Activated CD8-positive, alpha-beta memory T cell treated with anti-CD3 and anti-CD28 coated beads for 1 hour (primary cell): ENCODE measurements at places on chromosomes 4 and X.

DNA sequence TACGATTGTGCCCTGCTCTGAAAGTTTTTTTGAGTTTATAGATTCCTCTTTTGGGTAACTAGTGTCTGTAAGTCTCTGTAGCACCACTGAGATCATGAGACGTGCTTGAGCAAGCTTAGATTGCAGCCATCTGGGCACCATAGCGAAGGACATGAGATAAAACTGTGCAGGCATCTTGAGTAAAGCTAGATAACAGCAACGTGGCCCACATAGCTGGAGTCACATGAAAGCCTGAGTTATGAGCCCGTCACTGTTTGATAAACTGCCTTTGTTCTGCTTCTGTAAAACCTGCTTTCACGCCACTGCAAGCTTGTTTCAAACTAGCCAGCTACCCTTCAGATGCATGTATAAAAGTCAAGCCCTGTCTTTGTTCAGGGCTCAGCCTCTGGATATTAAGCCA, 359.1 kb upstream of the CXorf51A start:
- no peak for DNase-seq

DNA sequence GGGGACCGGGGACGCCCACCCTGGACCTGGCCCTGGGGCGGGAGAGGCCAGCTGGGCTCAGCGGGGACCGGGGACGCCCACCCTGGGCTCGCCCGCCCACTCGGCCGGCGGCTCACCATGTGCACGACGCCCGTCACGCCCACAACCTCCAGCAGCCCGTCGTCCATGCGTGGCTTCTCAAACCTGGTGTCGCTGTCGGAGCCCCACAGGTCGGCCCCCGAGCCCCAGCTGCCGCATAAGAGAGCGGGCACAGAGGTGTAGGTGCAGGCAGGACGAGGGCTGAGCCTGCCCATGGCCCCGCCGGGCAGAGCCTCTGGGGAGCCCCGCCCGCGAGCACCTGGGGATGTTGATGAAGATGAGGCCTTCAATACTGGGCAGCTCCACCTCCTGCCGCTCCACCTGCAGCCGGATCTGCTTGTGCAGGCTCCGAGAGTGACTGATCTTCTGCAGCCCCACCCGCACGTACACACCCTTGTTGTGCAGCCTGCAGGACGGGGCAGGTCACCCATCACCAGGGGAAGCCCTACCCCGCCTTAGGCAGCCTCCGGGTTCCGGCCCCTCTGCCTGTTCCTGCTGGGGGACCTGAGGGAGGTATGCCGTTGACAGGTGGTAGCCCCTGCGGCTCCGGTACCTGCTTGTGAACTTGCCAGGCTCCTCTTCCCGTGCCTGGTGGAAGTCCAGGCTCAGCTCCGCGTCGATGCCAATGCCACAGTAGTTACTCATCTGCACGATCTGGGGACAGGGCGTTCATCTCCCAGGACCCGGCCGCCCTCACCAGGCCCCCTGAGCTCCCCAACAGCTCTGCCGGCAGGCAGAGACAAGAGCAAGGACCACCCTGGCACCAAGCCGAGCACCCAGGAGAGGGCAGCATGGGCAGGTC, 11.8 kb downstream of the DGKQ start:
- no peak for DNase-seq

GRCh38 chr4:147786531-147786930, 54.6 kb downstream of the ARHGAP10 start:
- DNase-seq, result no peak

DNA sequence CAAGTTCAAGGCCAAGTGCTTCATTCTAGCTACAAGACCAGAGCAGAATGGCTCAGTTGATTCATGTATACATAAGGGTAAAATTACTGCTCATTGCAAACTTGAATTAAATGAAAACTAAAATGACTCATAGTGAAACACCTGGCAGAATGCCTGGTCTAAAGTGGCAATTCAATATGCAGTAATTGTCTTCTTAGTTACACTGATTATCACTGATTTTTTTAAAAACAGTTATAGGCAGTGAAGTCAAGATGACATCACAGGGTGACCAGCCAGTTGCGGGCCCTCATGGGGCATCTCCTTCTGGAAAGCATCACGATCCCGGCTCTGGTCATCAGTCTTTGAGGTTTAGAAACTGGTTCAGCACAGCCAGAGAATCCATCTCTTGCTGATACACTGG, 154.2 kb downstream of the RAB28 start:
- DNase-seq, result no peak

DNA sequence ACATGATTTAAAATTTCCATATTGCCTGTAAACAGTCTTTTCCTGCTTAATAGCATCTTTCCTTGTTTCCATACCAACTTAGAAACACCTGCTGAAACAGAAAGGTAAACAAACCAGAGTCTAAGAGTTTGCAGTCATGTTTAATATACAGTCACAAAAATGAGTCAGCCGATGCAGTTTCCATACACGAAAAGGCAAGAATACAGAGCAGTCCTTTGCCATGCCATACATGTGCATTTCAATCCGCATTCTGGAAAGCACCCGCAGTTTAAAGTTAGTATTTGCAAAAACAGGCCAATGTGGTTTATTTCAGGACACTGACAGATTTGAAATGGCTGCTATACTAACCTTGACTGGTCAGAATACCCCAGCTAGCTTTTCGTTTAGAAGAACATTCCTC, 32.1 kb downstream of the ASB5 start:
- DNase-seq, result no peak

- DNase-seq, result no peak
These were observed 26.7 kb upstream of the PCDH18 start for GRCh38 chr4:137558951-137559350.

GRCh38 chrX:70998411-70999027, 67.6 kb upstream of the SLC7A3 start:
- no peak for DNase-seq

DNA sequence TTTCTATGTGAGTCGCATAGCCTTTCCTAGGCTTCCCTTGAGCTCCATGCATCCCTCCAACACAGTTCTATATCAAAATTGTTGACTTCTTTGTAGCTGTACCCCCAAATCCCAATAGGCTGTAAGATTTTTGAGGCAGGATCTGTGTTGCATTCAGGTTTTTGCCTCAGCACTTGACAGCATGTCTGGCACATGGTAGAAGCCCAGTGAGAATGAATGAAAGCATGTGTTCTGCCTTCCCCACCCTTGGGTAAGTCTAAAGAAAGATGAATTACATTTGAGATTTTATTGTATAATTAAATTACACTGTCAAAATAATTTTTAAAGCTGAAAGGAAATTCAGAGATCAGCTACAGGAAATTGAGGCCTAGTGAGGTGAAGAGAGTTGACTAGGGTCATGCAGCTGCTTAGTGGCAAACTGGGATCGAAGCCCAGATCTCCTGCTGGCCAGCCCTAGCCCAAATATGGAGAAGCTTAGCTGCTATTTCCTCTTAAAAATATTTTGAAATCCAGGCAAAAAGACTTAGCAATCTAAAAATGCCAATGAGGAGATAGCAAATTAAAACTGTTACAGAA, 122.5 kb downstream of the SPATA18 start:
- no peak for DNase-seq

GRCh38 chr4:6192245-6192644, 8.1 kb downstream of the JAKMIP1 start:
- no peak for DNase-seq

DNA sequence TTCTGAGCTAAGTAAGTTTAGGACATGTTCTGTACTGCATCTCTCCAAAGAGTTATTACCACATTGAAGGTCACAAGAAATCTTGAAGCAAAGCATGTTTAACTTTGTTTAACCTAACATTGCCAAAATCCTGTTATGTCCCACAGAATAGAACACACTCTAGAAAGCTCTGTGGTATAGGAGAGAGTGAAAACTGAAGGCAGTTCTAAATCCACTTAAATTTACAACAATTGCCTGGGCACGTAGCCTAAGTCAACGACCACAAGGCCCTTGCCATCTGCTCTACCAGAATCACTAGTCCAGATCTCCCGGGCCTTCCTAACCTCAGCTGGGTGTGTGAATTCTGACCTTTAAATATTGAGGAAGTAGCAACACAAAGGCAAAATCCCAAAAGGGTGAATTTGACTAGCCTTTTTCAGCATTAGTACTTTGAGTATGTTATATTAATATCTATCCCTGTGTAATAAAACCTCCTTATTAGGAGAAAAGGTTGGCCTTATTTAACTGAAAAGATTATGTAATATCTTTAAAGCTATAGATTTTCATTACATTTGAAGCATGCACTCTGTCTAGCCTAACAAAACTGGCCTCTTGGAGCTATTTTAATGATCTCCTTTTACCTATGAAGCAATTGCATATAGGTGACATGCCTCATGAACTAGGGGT, 4.5 kb upstream of the MAML3 start:
- no peak for DNase-seq

DNA sequence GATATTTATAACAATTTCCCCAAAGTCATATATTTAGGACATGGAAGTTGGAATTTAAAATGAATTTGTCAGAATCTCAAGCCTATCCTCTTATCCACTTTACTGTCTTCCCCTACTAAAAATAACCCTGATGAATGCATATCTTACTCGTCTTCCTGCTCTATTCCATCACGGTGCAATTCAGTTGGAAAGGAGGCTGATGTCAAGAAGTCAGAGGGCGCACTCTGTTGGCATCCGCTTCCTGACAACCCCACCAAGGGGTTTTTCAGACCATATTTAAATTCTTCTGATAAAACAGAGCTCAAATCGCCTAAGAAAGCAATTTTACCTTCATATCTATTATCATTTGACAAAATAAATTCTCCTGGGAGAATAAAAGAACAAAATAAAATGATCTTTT, 233.5 kb downstream of the ARHGAP24 start:
- DNase-seq, result no peak

DNA sequence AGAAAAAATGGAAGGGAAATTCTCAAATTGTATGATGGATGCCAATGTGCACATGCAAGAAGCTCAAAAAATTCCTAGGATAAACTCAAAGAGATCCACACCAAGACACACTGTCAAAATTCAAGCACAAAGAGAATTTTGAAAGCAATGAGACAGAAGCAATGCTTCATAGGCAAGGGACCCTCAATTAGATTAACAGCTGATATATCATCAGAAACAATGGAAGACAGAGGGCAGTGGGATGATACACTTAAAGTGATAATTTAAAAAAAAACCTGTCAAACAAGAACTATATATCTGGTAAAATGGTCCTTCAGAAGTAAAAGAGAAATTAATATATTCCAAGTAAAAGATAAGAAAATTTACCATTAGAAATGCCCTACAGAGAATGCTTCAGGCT, 306.3 kb upstream of the PCDH7 start:
- no peak for DNase-seq

GRCh38 chr4:127012549-127012948, 620.2 kb upstream of the INTU start:
- no peak for DNase-seq

DNA sequence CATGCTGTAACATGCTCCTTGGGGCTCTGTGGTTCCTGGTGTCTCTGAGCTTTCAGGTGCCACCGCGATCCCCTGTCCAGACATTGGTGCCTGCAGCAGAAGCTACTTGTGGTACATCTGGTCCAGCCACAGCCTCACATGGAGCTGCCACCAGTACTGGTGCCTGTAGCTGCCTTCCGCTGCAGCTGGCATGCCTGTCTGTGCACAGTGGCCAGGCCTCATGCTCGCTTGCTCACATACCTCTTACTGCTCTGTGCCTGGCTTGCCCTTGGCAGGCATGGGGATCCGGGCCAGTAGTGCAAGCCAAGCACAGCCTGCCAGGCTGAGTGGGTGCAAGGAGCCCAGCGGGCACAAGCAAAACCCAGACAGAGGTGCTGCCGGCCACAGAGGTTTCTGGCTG, 618.6 kb downstream of the DMD start:
- DNase-seq, result no peak

GRCh38 chrX:21408788-21409187, 34.6 kb downstream of the CNKSR2 start:
- DNase-seq, result no peak

- peak; percentile 16 for DNase-seq
These were observed 702 bp downstream of the TSPAN5 start for GRCh38 chr4:98657531-98658286.

DNA sequence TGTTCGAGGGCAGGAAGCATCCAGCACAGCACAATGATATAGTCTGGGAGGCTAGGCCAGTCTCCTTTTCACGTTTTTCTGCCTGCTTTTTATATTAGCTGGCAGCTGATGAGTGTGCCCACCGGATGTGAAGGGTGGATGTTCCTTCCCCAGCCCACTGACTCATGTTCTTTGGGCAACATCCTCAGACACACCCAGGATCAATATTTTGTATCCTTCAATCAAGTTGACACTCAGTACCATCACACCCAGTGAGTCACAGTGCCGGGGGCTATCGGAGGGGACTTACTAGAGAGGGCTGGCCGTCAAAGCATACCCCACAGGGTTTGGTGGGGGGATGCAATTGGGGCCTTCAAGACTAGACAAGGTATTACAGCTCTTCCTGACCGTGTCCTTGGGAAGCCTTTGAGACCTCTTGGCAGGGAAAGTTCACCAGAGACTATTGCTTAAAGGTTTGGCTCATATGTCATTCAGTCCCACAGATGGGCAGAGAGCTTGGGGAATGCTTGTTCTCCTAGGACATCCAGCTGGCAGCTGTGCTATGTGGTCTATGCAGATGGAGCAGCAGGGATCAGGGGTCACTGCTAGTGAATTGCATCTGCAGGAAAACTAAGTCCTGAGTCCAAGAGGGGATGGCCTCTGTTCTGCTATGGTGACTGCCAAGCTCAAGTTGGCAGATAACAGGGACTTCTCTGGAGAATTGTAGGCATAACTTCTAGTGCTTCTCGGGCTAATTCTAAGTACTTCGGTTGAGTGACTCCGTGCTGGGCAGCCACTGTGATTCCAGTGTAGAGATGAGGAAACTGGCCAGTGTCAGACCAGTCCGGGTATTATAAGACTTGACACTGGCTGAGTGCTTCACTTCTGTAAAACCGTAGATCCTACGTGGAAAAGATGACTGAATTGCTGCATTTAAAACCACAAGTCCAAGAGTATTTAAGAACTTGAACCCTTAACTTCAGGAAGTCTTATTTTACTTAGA, 12.9 kb upstream of the WDR1 start:
- no peak for DNase-seq

GRCh38 chr4:105194328-105195231, 47.9 kb downstream of the TET2 start:
- DNase-seq, result no peak
